ENCODE measurements at places on chromosomes 11 and 22. TPM values are rescaled to one million over a fixed set of nuclear protein-coding genes. Genes with fewer than 3 reads are reported as not detected.

- no peak for DNase-seq
These were observed 236.2 kb upstream of the KIRREL3 start for GRCh38 chr11:127236776-127237175.

DNA sequence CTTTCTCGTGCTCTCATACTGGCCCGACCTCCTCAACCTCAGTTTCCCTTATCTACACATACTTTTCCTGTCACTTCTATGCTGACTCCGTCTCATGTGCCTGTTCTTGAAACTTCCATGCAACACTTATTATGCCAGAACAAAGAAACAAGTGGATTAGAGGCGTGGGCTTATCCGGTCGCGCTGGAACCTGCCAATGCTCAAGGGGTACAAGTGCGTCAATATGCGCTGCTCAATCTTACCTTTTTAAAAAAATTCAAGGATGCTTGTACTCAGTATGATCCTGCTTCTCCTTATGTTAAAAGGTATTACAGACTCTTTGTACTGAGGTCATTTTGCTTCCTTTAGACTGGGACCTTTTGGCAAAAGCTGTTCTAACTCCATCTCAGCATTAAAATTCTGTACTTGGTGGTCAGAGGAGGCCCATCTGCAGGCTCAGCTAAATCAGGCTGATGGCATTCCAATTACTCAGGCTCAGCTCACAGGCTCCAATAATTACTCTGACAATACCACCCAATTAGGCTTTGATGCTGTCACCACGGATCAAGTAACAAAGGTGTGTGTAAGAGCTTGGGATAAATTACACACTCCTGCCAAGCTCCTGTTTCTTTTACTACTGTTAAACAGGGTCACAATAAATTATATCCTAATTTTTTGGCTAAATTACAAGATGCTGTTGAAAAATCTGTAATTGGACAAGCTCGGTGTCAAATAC, 26.3 kb upstream of the ALDH3B2 start:
- no peak for DNase-seq

Gene CCDC116
- 0.31 TPM for polyA plus RNA-seq

Gene HYOU1
- 49.3 TPM for polyA plus RNA-seq

DNA sequence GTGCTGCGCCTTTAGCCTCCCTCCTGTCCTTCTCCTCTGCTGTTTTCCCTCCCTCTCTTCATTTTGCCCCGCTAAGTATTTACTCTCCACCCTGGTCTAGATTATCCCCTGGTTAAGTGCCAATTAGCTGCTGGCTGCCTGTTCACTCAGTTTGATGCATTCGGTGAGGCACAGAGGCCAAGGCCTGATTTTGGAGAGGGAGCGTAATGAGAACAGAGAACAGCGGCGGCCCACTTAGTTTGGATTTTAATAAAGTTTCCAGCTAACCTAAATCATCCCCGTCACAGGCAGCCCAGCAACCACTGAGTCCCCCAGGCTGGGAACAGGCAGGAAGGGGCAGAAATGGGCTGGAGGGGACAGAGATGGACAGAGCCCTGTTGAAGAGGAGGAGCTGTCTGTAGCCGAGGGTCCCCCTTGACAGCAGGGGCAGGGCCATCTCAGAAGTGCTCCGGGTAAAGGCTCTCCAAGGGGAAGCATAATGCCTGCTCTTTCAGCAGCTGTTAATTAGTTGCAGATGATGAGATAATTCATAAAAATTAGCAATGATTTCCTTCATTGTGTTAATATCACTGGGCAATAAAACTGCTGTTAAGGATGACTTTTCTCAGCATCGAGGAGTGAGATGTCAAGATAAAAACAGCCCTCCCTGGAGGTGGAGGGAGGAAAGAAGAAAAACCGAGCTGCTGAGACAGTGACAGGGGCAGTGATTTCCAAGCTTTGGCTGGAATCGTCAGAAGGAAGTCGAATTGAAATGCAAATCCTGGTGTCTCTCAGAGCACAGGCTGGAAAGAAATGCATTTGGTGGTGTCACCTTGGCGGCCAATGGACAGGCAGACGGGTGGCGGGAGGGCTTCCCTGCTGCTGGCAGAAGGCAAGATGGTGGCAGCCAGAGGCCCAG, 170.1 kb downstream of the GRIK4 start:
- no peak for DNase-seq

Measured in muscle of leg (tissue), 16 donors.